ENCODE measurements at places on chromosomes 4 and X.

- DNase-seq: no peak
These were observed 48.3 kb upstream of the MAN2B2 start for GRCh38 chr4:6526671-6527091.

DNA sequence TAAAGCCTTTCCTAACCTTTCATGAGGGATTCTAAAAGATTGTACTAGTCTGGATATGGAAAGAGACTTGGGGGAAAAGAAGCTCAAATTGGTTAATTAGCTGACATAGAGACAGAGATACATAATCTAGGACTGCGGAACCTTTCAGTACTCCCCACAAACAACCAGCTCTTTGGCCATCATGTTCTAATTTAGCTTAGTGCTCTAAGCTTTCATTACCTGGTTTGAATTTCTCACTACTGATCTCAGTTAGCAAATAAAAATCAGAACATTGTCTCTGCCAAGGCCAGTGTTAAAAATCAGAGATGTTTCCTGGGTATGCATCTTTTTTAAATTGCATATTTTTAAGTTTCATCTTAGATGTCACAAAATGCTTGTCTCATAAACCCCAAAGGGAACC lies 254.4 kb downstream of the GLUD2 start:
- no peak for DNase-seq

DNA sequence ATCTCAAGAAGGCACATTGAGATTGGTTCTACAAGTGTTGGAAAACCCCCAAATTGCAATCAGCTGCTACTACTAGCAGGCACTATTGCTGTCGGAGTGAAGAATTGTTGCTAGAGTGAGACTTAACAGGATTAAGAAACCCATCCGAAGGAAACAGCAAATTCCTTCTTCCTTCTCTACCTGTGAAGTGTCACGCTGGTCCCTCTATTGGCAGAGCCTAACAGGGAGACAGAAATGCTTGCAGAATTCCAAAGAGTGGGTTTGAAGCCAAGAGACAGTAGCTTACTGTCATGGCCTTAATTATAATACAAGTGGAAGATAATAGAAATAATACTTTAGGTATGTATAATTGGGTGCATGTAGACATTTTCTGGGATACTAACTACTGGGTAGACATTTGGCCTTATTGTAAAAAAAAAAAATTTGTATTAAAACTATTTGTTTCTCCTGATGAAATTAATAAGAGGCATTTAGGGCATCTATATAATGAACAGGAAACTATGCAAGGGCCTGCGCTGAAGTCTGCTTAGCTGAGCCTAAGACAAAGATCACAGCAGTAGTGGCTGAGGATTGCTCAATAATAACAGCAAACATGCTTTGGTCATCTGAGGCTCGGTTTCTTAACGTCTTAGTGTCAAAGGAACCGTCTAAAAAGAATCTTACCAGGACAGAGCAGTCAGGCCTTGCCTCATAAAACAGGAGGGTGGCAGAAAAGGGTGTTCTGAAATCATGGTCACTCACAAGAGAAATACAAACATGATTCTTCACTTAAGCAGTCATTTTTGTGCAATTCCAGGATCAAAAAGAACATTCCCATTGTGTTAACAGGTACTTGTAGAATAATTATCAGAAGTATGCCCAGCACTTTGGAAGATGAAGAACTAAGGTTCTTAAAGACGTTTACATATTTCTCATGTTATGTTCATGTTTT lies 40.8 kb downstream of the FAM241A start:
- no peak for DNase-seq

DNA sequence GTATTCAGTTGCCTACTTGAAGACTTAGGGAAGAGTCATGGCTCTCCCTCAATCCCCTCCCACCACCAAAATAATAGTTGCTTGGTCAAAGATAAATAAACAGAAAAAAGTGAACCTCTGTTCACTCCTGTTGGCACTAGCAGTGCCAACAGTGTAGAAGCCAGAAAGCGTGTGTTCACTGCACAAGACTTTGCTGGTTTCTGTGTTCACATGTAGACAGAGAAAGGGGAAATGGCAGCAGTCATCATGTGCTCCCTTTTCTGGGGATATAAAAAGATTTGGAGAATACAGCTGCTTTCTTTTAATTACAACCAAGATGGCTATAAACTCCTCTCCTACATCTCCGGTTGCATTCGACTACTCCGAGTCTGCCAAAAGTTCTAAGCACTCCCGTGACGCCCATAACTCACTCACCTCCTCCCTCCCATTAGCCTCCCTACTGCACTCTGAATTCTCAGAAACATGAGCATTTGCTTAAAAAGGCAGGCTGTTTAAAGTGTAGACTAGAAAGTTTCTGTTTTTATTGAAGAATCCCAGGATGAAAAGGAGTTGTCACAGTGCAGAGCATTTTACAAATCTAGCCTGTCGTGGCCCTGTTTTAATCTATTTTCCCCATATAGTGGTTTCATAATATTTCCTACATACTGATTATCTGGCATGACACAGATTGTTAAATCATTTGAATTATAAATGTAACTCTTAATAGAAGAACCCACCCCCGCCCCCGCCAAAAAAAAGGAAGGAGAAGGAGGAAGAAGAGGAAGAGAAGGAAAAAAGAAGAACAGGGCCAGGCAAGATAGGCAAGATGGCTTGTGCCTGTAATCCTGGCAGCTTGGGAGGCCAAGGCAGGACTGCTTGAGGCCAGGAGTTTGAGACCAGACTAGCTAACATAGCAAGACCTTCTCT lies 16.7 kb downstream of the LGI2 start:
- DNase-seq: no peak

DNA sequence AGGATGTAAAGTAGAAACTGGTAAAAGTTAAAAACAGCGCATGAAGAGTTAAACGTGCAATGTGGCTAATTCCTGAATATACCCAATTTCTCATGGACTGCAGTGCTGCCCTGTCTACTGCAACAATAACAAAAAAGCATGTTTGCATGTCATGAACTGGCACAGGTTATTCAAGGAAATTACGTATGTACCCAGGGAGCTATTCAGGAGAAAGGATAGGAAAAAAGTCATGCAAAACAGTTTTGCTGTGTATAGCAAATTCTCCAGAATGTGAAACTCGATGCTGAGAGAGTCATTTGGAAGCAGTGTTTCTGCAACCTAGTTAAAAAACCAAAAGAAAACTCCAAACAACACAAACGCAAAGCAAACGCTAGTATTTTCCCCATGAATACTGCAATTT lies 381.5 kb upstream of the PRKX start:
- DNase-seq: no peak

GRCh38 chrX:36583674-36584073 lies 424.5 kb upstream of the FAM47C start:
- no peak for DNase-seq

DNA sequence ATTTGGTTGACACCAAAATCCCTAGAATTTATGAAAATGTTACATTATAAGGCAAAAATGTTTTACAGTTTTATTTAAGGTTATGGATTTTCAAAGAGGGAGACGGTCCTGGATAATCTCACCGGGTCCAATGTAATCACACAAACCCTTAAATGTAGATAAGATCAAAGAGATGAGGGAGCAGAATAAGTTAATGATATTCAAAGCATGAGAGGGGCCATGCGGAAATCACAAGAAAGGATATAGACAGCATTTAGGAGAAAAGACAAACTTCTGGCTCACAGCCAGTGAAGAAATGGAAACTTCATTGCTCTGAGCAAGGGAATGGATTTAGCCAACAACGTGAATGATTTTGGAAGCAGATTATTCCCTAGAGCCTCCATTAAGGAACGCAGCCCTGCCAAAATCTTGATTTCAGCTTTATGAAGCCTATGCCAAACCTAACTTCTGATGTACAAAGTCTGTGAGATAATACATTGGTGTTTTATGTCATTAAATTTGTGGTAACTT lies 684.4 kb upstream of the GNPDA2 start:
- DNase-seq: no peak

DNA sequence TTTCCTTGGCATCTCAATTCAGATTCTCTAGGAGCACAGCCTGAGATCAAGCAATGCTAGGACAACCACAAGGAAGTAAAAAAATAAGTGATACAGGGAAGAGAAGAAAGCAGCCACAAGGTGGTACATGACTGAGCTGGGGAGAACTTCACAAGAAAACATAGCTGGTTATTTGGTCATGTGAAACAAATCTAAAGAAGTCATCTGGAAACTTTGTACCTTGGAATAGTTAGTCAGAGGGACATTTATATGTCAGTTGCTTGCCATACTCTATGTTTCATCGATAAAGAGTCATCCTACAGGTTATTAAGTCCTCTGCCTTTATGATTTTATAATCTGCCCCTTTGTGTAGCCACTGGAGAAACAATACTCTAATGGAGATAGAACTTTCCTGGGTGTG lies 575.1 kb downstream of the IL15 start:
- no peak for DNase-seq

GRCh38 chrX:151754047-151754429 lies 19.5 kb downstream of the CNGA2 start:
- peak; percentile 15 for DNase-seq

DNA sequence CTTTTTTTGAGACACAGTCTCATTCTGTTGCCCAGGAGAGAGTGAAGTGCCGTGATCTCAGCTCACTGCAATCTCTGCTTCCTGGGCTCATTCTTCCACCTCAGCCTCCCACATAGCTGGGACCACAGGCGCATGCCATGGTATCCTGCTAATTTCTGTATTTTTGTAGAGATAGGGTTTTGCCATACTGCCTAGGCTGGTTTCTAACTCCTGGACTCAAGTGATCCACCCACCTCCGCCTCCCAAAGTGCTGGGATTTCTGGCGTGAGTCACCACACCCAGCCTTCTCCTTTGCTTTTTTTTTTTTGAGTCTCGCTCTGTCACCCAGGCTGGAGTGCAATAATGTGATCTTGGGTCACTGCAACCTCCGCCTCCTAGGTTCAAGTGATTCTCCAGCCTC lies 94.1 kb downstream of the PDS5A start:
- DNase-seq: no peak

GRCh38 chr4:151304755-151305154 lies 20.6 kb downstream of the SH3D19 start:
- DNase-seq: no peak

DNA sequence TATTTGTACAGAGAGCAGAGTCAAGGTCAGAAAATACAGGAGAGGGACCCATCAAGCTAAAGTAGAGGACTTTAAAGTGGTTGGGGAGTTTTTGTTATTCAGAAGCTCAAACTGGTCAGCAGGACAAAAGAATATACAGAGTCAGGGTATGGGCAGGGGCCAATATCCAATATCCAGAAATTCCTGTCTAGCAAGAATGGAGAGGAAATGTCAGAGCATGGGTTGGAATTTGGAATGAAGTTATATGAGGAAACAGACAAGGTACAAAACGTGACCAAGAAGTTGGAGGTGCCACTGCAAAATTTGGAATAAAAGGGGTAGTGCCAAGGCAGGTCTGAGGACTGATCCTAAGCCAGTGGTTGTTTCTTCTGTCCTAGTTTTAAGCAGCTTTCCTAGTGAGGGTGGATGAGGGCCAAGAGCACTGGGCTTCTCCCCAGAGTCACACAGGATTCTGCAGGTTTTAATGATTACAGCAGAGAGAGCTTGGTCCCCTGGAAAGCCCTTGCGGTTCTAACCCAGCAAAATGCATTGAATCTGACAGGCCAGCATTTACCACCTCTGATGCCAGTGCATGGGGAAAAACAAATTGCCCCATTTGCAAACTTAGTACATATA lies 304.7 kb upstream of the FTHL17 start:
- DNase-seq: no peak

DNA sequence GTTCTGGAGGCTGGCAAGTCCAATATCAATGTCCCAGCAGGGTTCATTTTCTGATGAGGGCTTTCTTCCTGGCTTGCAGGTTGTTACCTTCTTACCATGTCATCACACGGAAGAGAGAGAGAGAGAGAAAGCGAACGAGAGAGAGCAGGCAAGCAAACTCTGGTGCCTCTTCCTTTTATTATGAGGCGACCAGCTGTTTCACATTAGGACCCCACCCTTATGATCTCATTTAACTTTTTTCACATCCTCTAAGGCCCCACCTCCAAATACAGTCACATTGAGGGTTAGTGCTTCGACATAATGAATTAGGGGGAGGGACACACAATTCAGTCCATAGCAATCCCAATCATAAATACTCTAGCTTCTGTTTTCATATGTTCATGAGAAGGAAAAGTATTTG lies 10.6 kb upstream of the GPR174 start:
- DNase-seq: no peak

DNA sequence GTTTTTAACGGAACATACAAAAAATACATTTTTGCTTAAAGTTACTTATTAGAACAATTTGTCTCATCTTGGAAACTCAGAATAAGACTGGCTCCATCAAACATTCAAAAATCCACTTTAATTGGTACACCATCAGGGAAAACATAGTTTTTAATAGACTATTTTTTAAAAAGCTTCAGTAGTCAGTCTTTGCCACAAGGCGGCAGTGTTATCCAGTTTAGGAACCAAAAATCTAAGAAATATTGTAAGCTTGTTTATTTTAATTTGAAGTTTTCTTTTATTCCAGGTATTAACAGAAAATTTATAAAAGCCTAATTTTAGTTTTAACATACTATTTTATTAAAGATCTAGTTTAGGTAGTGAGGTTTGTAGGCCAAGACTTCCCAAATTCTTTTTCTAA lies 107.7 kb downstream of the APOOL start:
- no peak for DNase-seq

DNA sequence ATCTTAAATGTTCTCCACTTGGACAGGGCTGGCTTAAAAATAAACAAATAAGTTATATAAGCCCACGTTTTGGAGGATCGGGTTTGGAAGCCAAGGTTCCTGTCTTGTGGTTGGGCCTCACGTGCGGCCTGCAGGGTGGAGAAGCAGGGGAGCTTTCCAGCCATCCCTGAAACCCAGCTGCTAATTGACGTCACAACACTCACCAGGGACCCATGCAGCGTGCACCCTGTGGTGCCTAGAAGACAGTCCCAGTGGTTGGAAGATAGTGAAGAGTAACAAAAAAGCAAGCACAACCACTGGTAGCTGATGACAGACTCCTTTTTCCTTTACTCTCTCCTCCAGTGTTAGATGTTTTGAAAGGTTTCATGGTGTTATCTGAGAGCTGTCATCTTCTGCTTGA lies 142.0 kb upstream of the RBPJ start:
- peak; percentile 90 for DNase-seq

- DNase-seq: no peak
These were observed 39.6 kb downstream of the FAM47C start for GRCh38 chrX:37047776-37048175.
